Activated naive CD4-positive, alpha-beta T cell treated with Interleukin-2 at 50 U/mL for 16 hours (primary cell): ENCODE measurements at places on chromosomes 3 and 15.

DNA sequence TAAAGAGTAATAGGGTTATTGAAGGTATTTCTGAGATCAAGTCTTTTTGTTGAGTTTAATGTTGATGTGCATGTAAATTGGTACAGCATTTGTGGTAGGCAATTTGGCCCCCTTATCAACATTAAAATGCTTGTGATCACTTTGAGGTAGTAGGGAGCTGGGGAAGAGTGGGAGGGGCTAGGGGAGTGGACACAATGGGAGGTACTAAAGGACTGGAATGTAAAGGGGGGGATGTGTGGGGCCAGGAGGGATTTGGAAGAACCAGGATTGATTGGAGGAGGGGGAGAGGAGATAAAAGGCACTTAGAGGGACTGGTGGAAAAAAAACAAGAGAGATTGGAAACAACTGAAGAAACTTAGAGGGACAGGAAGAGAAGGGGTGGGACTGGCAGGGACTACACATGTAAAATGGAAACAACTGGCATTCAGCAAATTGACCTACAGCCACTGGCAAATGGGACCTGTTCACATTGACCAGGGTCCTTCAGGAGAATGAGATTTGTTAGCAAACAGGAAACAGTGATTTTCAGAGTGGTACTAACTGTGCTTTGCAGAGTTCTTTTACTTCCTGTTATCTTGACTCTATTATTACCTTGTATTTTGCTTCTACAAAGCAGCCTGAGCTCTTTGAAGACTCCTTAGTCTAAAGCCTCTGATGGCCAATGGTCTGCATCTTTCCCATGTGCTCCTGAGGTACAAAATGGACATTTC, 47.8 kb upstream of the ZBTB38 start:
- no peak for DNase-seq

DNA sequence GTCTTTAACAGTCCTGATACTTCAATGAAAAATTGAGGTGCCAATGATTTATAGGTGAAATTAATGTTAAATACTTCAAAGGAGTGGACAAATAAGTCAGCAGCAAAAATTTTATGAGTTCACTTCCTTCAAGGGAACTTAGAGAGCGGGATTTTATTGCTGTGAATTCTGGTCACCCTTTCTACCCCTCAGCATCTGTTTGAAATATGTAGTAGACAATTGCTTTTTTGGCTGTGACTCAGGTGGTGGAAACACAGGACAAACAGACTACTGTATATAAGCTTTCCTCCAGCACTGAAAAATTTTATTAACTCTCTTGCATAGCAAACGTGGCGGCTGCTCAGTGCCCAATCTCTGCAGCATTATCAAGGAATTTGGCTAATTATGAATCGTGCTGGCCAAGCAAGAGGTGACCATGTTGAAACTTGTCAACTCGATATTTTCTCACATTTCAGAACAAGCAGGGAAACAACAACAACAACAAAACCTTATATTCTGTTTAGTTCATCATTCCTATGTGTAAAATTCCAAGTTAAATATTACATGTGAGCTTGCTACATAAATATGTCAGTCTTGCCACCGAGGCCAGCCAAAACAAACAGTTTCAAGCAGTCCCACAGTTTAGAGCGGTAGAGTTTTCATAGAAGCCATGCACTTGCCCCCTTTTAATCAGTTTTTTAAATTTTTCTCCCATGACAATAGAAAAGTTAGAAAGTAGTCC, 420.2 kb downstream of the FOXP1 start:
- no peak for DNase-seq

DNA sequence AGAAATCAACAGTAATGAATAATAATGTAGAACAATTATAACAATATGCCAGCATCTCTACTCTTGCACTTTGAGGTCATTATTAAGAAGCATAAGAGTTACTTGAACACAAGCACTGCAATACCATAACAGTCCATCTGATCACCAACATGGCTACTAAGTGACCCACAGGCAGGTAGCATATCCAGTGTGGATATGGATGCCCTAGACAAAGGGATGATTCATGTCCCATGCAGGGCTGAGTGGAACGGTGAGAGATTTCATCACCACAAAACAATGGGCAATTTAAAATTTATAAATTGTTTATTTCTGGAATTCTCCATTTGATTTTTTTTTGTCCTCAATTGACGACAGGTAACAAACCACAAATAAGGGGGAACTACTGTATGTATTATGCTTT, 107.7 kb upstream of the TSC22D2 start:
- no peak for DNase-seq

GRCh38 chr15:35381328-35381727, 164.6 kb downstream of the DPH6 start:
- DNase-seq, result no peak

GRCh38 chr15:57183041-57183440, 193.3 kb upstream of the CGNL1 start:
- DNase-seq, result no peak

DNA sequence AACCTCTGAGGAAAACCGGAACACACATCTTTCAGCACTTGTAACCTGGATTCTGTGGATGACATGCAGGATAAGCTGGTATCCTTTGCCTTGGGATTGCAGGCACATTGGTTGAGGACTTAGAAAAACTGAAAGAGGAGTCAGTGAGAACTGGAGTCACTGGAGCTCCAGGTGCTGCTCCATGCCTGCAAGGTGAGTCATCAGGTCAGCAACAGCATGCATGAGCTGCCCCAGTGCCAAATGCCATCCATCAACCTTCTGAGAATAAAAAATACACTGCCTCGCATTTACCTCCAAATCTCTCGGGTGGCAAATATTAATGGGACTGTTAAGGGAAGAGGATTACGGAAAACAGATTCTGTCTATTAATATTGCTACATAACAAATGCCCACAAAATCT, 729.1 kb downstream of the NTRK3 start:
- DNase-seq, result no peak

- peak; percentile 66 for DNase-seq
Observed at GRCh38 chr15:24954783-24955530, at the start of the genes SNRPN and SNURF. Gene SNRPN, plus strand, starts transcription at chr15:24954987. Its CDS starts 19,467 bp downstream, at chr15:24974454. Gene SNURF, plus strand, starts transcription at chr15:24954987. Its CDS starts 62 bp downstream, at chr15:24955049.

- no peak for DNase-seq
Observed at GRCh38 chr15:90025489-90026033, 24.4 kb downstream of the ZNF710 start.

GRCh38 chr15:38707802-38708671, 143.4 kb upstream of the RASGRP1 start:
- DNase-seq, result peak; percentile 34

GRCh38 chr3:47452453-47453215, 23.1 kb downstream of the SCAP start:
- no peak for DNase-seq

DNA sequence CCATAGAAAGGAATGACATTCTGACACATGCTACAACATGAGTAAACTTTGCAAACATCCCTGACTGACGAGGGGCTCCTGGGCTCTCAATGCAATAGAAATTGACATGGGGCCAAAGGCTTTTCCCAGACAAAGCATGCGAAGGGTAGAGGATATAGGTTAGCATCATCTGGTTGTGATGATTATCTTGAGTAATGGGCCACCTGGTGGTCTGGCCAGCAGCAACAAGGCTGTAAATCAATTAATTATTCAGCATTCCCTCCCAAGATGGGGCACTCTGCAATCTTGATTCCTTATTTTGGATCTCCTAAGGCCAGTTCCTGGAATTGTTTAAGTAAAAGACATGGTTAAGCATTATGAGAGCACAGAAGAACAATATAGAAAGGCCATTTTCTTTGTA, 99.2 kb downstream of the AGBL1 start:
- no peak for DNase-seq

- DNase-seq, result no peak
Observed at GRCh38 chr3:188342991-188343732, 189.2 kb downstream of the LPP start.

- no peak for DNase-seq
Observed at GRCh38 chr3:146709969-146710368, 104.8 kb upstream of the PLSCR5 start.

DNA sequence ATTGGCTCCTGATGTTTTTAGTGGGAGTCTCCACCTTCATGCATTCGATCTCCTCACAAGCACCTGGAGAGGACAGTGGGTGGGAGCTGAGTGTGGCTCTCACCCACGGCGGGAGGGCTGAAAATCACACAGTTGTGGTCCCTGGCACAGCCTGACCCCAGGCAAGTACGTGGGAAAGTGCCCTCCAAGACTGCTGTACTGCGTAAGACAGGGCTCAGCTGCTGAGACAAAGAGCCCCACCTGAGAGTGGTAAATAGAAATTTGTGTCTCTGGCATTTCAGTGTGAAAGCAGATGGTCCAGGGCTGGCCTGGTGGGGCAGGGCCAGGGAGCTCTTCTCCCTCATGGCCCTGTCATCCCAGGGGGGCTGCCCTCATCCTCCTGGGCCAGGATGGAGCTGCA, 77.4 kb upstream of the IQSEC1 start:
- no peak for DNase-seq

GRCh38 chr3:197132916-197133530, 103.4 kb upstream of the MELTF start:
- DNase-seq, result no peak

DNA sequence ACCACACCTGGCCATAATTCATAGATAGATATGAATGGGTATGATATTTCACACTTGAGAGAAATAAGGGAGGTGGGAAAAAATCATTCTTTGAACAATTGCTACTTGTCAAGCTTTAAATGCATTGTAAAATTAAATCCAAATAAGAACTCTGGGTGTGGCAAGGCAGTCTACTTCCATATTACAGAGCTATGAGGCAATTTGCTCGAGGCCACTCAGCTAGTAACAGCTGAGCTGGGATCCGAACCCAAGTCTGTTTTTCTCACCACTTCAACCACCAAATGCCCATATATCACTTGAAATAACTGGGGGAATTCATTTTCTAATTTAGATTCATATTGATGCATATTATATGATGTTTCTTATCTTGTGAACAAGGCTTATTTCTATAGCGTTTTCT, 482.2 kb upstream of the ADAMTS9 start:
- no peak for DNase-seq

DNA sequence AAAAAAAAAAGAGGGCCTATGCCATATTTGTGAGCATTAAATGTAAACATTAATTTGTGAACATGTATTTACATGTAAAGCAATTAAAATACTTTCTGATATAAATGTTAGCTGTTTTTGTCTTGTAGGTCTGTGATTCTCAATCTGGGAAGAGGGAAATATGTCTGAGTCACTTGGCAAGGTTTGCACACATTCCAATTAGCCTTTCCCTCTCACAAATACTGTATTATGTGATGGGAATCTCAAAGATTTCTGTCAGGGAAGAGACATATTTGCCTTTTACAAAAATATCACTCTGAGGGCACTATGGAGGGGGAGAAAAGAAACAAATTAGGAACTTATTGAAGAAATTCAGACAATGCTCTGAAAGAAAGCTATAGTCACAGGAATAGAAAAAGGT, 483.6 kb downstream of the GBE1 start:
- no peak for DNase-seq

DNA sequence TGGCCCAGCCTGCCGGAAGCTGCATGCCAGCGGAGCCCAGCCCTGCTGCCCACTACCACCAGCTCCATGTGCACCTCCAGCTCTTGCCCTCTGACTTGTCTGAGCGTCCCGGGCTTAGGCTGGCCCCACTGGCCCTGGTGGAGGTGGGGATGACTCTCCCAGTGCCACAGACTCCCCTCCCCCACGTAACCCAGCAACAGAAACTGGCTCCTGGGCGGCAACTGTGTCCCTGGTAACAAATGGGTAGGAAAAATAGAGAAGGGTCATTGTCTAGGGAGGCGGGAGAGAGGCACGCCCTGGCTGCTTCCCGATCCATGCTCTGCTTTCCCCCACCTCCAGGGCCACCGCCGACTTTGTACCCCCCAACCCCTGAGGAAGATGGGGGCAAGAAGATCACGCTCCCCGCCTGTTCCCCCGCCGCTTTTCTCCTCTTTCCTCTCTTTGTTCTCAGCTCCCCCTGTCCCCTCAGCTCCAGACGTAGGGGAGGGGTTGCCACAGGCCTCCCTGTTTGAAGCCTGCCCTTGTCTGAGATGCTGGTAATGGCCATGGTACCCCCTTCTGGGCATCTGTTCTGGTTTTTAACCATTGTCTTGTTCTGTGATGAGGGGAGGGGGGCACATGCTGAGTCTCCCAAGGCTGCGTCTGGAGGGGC, 10.8 kb upstream of the SEMA3B start:
- no peak for DNase-seq

DNA sequence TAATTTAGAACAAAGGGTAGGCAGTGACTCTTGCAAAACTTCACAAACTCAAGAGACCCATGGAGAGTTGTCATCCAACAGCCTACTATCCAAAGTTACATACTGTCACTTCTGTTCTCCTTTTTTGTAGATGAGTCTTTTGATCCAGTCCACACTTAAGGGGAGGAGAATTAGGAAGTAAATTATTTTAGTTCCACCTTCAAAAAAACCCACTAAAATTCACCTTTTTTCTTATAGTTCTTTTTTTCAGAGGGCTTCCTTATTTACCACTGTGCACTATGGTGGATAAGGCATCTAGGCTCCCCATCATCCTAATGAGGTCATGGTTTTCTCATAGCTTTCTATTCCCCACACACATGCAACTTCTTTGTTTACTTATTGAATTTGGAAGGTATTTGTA, 8.6 kb upstream of the TCAIM start:
- DNase-seq, result no peak

- no peak for DNase-seq
Observed at GRCh38 chr15:39330061-39330460, 250.8 kb upstream of the THBS1 start.

DNA sequence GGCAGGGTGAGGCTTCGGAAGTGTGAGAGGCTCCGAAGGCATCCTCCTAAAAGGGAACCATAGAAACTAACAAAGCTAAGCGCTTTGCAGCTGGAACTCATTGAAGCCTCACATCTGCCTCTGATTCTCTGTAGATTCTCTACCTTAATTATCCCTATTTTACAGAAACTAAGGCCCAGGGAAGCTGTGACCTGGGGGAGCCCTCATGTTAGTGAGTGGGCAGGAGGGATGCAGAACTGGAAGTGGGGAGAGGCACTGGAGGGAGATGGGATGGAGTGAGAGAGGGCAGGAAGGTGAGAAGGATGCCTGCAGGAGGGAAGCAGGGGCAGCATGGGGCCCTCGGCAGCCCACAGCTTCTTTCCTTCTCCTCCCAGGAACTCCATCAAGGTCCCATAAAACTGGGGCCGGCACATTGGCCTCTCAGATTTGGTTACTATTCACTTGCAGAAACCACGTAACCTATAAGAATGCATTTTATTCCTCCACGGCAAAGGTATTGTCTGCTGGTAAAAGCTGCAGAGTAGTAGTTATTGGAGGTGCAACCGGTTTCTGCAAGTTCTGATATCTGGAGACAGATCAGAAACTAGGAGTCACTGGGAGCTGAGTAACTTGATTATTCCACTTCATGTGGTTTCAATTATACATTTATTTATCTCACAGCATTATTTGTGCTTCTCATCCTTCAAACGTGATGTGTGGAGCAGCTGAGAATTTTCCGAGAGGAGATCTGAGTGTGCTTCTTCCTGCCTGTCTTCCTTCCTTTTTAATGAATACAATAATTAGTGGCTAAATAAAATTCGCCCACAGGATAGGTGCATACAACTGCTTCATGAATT, 24.0 kb upstream of the CHCHD6 start:
- DNase-seq, result no peak

DNA sequence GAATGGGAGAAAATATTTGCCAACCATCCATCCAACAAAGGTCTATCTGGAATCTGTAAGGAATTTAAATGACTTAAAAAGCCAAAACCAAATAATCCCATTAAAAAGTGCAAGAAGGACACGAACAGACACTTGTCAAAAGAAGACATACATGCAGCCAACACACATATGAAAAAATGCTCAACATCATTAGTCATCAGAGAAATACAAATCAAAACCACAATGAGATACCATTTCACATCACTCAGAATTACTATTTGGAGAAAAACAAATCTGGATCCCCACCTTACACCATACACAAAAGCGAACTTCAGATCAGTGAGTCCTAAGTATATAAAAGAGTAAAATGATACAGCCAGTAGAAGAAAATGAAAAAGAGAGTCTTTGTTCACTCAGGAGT, 58.6 kb upstream of the MNS1 start:
- DNase-seq, result no peak
